ENCODE measurements at places on chromosomes 6 and 20.

DNA sequence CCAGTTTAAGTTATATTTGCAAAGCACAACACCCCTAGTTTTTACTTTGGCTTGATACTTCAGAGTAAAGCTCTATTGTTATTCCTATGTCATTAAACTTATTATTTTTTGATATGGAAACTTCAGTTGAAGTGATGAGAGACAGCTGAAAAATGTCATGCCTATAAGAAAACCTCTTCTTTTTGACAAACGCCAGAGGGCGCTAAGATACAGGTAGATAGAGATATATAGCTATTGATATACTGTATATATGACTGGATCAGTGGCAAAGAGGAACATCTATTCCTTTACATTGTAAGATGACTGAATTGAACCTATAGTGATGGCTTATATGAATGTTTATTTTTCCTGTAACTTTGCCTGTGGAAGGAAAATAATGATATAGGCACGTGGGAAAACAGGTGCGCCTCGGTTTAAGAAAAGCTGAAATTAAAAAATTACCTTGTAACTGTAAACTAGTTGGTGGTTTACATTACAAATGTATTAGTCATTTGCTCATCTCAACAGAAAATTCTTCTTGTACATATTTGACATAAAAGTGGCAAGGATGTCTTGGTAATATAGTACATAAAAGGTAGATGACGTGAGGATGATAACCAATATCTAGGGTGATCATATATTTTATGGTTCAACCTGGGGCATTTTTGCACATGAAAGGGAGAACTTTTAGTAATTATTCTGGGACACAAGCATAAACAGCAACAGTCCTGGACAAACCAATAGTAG lies 74.1 kb downstream of the LAMA4 start:
- DNase-seq, result peak; percentile 70

GRCh38 chr6:4925580-4925979 lies 78.3 kb downstream of the RPP40 start:
- no peak for DNase-seq

GRCh38 chr20:2672446-2672845 lies 8.4 kb upstream of the IDH3B start:
- DNase-seq, result no peak

- peak; percentile 78 for DNase-seq
These were observed 28.2 kb upstream of the KCNB1 start for GRCh38 chr20:49510562-49511122.

DNA sequence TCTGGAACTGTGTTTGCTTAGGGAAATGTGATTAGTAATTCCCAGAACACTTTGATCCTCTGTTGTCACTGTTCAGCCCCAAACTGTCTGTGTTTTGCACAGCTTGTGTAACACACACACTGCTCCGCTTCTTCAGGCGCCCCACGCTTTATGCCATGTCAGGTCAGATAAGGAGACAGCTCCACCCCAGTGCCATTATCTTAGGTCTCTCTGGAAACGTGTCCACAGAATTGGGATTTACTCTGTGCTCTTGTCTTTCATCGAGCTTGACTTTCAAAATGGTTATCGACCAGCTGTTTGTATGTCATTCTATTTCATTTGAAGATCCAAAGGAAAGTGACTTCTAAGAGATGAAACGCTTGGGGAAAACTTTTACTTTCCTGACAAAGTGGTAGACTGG lies 106.4 kb upstream of the SSTR4 start:
- no peak for DNase-seq

GRCh38 chr20:10490706-10491105 lies 55.6 kb downstream of the SLX4IP start:
- DNase-seq, result no peak

- no peak for DNase-seq
These were observed 640 bp downstream of the NFS1 start for GRCh38 chr20:35698298-35699126.

- DNase-seq, result no peak
These were observed 41.8 kb downstream of the GPX5 start for GRCh38 chr6:28567506-28567905.

DNA sequence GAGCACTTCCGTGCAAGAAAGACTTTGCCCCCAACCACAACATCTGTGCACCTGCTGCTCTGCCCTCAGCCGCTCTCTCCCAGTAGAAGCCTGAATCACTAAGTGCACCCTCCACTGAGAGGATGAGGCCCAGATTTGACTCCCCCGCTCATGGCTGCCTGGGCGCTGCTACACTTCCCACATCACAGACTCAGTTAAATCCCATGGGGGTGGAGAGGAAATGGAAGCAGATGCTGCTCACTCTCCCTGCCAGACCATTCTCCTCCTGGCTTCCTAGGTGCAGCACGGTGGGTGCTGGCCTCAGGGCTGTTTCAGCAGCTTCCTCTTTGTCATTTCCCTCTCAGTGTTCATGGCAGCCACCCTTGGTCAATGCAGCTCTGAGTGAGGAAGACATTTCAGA lies 4.8 kb downstream of the CST5 start:
- DNase-seq, result no peak

- no peak for DNase-seq
These were observed 1187.5 kb downstream of the HACE1 start for GRCh38 chr6:103672169-103672568.

GRCh38 chr20:9889270-9889981 lies 50.5 kb upstream of the PAK5 start:
- no peak for DNase-seq

GRCh38 chr20:44075950-44076232 lies 111.1 kb downstream of the JPH2 start:
- DNase-seq, result no peak

DNA sequence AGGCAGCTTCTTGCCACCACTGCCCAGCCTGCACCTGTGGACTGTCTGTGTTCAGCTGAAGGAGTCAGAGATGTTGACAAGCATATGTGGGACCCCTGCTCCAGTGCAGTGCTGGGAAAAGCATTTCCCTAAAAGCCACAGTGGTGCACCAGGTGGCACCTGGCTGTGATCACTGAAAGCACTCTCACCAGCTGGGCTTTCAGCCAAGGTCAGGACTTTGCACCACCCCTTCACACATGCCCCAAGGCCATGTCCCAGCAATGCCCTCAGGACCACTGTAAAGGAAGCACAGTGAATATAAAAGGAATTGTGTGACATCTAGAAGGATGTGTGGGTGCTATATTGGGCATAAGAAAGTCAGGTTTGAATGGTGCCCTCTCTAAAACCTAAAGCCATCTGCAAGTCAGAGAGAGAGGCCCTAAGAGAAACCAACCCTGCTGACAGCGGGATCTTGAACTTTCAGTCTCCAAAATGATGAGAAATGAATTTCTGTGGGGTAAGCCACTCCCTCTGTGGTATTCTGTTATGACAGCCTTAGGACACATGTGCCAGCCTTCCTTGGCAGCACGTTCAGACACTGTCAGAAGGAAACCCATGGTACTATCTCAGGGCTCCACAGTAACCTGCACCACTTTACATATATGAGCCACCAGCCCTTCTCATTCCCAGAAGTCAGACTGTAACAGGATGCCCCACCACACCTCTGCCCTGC lies 30.7 kb downstream of the CBLN4 start:
- DNase-seq, result no peak

- DNase-seq, result no peak
These were observed 8.9 kb downstream of the DSP start for GRCh38 chr6:7550433-7550801.

GRCh38 chr6:5439749-5440148 lies 178.4 kb downstream of the FARS2 start:
- no peak for DNase-seq

- DNase-seq, result peak; percentile 35
These were observed 201.3 kb upstream of the BTBD3 start for GRCh38 chr20:11716239-11716944.

- no peak for DNase-seq
These were observed 71.5 kb downstream of the PSMG4 start for GRCh38 chr6:3330199-3330598.

DNA sequence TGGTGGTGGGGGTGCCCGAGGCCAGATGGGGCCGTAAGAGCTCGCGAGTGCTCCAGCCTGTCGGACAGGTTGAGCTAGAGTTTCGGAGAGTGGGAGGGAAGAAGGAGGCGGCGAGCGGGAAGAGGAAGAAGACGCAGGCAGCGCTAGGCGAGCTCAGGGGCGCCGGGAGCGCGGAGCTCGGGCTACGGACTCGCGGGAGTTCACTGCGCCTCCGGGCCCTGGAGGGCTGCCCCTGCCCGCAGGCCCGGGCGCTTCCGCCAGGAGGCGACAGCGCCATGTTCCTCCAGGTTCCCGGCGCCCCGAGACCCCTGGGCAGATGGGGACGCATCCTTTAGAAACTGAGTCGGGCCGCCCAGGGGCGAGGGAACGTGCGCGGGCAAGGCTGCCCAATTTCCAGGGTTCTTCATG lies 984 bp downstream of the TFAP2C start:
- DNase-seq, result no peak

Measured in stromal cell of bone marrow (primary cell).